Retinal pigment epithelial cell (primary cell): ENCODE measurements at places on chromosomes 11 and 22.

DNA sequence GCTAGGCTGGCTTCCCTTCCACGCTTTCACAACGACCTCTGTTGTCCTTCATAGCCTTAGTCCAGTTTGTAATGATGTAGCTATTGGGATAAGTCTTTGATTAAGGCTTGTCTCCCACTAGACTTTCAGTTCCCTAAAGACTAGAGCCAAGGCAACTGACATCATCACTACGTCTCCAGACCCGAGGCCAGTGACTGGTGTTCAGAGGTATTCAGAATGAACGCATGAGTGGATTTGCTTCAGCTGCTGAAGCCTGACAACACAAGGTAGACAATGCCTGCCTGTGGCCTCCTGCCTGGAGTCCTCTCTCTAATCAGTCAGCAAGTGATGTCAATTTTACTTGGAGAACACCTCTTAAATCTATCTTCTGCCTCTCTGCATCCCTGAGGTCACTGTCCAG is 13.6 kb downstream of the EFCAB6 start:
- no peak for DNase-seq

DNA sequence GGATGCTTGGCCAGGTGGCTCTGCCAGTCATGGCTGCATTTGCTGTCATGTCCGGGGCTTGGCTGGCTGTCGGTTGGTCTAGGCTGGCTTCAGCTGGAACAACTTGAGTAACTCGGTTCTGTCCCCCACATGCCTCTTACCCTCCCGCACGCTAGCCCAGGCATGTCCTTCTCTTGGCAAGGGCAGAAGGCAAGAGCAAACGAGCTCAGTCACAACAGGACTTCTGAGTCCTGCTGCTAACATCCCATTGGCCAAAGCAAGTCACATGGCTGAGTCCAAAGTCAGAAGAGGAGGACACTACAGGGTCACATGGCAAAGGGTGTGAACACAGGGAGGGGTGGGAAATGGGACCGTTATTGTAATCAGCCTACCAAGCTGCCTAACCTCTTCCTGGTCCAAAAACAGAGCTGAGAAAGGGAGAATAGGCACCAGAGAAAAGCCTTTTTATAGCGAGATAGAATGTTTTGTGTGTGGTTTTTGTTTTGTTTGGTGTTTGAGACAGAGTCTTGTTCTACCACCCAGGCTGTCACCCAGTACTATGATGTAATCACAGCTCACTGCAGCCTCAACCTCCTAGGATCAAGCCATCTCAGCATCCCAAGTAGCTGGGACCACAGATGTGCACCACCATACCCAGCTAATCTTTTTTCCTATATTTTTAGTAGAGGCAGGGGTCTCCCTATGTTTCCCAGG is 81.9 kb downstream of the MN1 start:
- DNase-seq: no peak

DNA sequence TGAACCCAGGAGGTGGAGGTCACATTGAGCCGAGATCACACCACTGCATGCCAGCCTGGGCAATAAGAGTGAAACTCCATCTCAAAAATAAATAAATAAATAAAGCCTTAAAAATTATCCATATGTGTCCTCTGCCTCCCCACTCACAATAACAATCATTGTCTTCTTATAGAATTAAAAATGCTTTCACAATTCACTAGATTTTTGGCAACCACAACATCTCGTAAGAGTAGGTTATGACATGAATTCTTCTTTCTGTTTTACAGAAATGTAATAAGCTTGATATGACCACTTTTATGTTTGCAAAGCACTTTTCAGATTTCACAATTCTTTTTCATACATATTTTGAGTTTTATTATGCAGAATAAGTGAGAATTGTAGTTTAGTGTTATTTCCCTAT is 54.5 kb upstream of the HSPA8 start:
- no peak for DNase-seq

DNA sequence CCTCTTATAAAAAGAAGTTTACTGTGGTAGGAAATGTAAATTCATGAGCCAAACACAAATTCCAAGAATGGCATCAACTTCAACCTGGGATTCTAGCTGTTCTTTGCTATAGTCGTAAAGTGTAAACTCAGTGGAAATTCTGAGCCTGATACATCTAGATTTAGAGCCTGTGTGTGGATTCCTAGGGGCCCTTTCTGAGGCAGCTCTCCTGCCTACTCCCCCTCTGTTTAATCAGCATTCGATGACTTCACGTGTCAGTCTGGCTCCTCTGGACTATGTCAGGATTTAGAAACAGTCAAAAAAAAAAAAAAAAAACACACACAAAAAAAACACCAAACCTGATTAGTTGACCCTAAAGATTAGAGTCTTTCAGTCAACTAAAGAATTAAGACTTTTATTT is 93.1 kb upstream of the SC5D start:
- DNase-seq: no peak

GRCh38 chr22:17422736-17423343 is 53.6 kb downstream of the CECR2 start:
- no peak for DNase-seq

DNA sequence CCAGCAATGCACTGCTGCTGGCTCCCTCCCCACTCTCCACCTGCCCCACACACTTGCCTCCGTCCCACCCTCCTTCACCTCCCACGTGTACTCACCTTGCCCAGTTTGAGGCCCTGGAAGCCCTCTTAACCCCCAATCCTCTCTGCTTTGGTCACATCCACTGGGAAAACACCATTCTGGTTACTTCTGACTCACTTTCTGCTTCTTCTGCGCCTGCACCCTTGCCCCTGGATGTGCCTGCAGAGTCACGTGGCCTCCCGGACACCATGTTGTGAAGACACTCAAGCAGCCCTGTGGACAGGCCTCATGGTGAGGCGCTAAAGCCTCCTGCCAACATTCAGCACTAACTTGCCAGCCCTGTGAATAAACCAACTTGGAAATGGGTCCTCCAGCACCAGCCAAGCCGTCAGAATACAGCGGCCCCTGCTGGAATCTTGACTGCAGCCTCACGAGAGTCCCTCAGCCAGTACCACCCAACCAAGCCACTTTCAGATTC is 2.6 kb upstream of the NAALADL1 start:
- no peak for DNase-seq

GRCh38 chr11:76313271-76313670 is 67.7 kb downstream of the THAP12 start:
- DNase-seq: no peak

- DNase-seq: no peak
Measured at GRCh38 chr11:62393061-62393611, 25.7 kb upstream of the SCGB1A1 start.

DNA sequence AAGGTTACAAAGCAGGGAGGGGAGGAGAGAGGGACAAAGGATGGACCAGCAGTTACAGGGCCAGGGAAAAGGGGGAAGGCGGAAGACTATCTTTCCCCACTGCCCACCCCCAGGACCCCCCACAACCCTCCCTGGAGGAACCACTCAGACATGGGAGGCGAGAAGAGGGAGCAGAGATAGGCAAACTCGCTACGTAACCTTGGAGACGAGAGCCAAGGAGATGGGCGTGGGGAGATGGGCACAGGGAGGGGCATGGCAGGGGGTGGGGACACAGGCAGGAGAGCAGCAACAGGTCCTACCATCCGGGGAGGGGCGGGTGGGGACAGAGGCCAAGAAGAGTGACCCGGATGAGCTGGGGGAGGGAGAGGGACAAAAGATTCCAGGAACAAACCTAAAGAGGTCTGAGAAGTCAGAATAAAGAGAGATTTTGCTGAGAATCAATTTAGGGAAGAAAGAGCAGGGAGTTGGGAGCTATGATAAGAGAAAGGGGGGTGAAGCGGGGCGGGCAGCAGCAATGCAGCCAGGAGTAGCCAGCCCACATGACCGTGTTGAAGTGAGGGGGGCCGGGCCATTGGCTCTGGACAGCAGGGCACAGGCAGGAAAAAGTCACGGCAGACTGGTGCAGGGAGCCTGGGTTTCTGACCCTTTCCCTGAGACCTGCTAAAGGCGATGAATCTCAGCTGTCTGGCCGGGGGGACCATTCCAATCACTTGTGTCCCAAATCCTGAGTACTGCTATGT is 128.4 kb downstream of the BUD13 start:
- DNase-seq: no peak

- DNase-seq: no peak
Measured at GRCh38 chr22:17777005-17777716, 2.9 kb upstream of the BID start.

GRCh38 chr22:49408102-49408836 is 419.4 kb downstream of the BRD1 start:
- no peak for DNase-seq

DNA sequence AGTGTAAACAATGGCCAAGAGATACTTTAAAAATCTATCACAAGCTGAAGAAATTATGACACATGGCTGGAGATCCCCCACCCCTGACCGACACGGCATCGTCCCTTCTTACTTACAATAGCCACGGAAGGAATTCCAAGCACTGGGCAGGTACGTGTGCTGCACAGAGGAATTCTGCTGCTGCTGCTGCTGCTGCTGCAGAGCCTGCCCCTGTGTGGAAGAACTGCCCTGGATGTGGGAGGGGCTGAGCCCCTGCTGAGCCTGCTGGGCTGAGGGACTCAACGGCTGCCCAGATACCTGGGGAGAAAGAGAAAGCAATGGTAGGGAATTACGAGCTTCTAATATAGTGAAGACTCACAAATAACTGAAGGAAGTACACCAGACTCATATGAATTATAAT is 15.0 kb upstream of the NFRKB start:
- DNase-seq: no peak

- no peak for DNase-seq
Measured at GRCh38 chr11:86737737-86738136, 62.6 kb upstream of the PRSS23 start.

GRCh38 chr22:46099740-46100139 is 50.6 kb upstream of the PPARA start:
- DNase-seq: no peak

- no peak for DNase-seq
Measured at GRCh38 chr11:69212798-69213110, 57.0 kb downstream of the SMIM38 start.

DNA sequence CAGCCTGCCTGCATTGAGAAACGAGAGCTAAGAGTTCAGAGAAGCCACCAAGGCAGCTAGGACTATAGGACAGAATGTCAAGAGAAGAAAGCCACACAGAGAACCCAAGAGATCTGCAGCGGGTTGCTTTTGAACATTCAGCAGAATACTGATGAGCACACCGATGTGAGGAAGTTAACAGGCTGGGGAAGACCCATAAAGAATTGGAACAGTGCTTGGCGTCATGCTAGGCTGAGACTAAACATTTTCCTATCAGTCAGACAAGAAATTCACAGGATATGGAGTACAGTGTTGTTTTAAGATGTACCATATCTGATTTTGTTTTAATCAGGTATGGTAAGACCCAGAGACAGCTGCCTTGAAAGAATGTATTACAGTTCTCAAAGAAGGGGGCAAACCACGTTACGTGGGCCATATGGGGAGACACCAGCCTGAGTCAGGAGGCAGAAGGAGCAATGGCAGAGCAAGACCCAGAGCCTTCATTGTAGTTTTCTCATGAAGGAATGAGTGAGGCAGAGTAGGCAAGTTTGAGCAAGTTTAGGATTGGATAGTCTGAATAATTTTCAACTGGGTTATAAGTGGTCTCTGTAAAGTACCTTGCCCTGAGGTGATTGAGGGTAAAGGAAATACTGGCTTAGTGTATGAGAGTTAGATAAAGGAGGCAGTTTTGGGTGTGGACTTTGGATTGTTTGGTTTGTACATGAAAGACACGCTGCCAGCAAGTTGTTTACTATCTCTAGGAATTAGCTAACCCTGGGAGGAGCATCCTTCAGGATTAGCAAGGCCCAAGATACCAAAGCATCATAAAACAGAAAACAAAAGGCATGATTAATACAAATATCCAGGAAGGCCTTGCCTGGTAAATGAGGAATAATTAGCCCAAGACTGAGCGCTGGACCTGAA is 14.3 kb downstream of the LRRC75B start:
- no peak for DNase-seq

GRCh38 chr22:48373626-48374173 is 1454.0 kb downstream of the BRD1 start:
- DNase-seq: no peak

- no peak for DNase-seq
Measured at GRCh38 chr11:118001494-118001971, 15.3 kb downstream of the IL10RA start.

DNA sequence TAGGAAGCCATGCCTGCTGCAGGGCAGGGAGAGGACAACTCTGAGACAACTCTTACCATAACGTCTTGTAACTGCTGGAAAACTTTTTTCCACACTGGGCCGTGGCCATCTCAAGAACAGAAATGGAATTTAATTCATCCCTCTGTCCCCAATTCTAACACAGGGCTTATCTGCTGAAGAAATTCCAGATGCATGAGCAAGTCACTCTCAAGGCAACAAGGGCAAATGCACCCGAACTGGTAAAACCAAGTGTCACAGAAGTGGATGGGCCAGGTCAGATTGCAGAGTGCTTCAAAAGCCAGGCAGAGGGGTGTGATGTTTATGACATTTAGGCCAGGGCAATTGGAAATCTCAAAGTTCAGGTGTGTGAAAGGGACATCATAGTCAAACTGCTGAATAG is 7.4 kb downstream of the SMPD1 start:
- no peak for DNase-seq

DNA sequence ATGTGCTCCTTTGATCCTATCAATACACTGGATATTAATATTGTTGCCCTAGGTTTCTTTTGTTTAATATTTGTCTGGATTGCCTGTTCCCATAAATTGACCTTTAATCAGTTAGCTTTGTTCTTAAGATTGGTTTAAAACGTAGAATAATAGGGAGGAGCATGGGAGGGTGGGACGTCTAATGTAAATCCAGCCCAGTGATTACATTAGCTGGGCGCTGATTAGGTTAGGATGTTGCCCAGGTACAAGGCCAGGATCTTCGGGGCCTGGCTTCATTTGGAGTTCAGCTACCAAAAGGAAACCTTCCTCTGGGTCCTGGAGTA is at the start of gene SRSF8:
TSS of gene SRSF8 (plus strand) at position 204 of the 323 bp plus-strand sequence. CDS start 308 bp downstream, outside the sequence.
- DNase-seq: no peak

GRCh38 chr11:116714902-116715301 is 57.9 kb downstream of the BUD13 start:
- no peak for DNase-seq

DNA sequence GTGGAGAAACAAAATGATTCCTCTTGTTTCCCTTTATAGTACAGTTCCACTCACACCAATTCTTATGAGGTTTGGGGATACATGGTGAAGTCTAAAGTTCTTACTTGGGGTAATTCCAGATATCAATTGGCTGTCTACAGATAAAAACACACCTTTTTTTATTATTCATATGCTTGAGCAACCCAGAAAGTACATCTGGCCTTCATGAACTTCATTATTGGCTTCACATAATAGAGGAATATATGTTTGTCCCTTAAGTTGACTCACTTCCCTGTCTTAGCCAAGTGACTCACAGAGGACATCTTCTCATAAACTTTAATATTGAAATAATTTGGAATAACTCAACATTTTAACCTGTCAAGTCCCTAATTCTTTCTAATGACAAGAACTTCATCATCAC is 36.3 kb upstream of the SOX6 start:
- no peak for DNase-seq

GRCh38 chr11:130431331-130431773 is 2.9 kb upstream of the ADAMTS8 start:
- no peak for DNase-seq

GRCh38 chr11:95522874-95523273 is 266.7 kb downstream of the FAM76B start:
- DNase-seq: no peak
